NCI-H1694 (cell line): ENCODE measurements at places on chromosomes 4 and X.

DNA sequence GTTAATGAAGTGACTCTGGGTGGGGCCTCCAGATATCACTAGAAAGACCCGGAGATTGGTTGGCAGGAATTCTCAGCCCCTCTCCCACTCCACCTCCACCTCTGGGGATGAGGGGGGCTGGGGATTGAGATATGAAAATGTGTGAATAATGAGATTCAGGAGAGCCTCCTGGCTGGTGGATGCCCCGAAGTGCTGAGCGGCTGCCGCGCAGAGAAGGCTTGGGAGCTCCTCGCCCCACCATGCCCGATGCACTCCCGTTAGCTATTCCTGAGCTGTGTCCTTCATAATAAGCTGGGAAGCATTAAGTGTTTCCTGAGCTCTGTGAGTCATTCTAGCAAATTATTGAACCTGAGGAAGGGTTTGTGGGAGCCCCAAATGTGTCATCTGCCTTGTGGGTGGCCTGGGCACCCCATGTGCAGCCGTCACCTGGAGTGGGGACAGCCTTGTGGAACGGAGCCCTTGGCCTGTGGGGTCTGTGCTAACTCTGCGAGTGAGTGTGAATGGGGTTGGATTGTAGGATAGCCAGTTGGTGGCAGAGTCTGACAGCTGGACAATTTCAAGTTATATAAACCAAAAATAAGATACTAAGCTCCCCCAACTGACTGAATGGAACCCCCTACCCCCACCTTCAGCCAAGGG is 4.4 kb upstream of the MAEA start:
- no peak for DNase-seq

DNA sequence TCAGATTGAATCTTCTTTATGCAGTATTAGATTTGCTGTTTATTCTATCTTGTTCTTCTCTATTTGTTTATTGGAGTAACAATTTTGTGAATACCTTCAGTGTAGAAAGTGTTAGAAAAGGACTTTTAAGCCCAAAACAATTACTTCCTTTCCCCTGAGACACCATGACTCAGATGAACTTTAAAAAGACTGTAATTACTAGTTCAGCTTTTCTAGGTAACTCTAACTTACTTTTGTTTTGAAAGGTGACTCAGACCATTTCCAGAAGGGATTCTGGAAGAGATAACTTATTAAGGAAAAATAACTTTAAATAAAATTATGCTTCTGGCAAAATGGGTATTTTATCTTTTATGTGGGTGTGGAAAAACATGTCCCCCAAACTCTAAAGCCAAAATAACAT is 561.5 kb upstream of the PCDH10 start:
- no peak for DNase-seq

DNA sequence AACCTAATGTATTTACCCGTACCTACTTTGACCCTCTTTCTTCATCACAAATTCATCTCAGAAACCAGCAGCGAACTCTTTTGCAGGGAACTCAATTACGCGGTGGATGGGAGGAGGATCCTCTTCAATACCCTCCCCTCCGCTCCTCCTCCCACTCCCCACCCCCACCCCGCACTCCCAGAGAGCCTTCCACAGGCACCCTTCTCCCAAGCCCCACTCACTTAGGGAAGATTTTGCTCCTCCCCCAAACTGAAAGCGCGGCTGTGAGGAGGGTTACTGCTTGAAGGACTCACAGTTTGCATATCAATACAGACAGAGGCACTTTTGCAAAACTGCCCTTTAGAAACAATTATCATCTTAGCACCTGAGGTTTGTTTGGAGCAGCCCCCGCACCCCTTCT is 960 bp upstream of the IL1RAPL1 start:
- DNase-seq, result no peak

DNA sequence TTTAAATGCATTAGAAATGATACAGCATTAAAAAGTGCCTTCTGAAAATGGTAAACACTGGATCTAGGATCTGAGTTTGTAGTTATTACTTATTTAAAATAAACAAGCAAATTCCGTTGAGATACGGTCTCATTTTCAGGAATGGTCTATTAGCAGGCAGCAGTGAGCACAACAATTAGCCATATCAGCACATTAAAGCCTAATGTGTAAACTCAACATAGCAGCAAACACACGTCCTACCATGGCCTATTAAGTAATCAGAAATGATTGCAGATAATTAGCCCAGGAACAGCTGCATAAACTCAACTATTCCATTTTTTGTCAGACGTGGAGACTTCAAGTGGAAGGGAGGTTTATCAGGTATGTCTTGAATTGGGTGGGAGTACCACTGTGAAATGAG is 61.8 kb downstream of the NEIL3 start:
- DNase-seq, result no peak

DNA sequence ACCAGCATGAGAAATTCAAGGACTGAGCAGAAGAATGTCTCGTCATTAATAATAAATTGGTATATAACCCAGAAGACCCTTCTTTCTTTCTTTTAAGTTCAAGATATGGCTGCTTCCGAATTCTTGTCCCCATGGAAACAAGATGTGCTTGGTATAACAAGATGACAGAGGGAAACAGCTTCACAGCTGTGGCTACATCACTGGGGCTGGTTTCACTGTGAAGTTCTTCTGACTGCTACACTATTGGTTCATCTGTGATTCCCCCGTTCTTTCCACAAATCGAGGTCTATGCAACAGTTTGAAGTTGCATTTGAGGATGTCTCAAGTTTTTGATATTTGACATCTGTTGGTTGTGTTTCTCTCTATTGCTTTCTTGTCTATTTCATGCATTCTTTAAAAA is 12.3 kb upstream of the DTHD1 start:
- no peak for DNase-seq

GRCh38 chr4:143294310-143294709 is 42.4 kb upstream of the GAB1 start:
- DNase-seq, result no peak

- no peak for DNase-seq
Observed at GRCh38 chrX:150688911-150689451, 4.2 kb upstream of the MTMR1 start.
